ENCODE measurements at places on chromosomes 4 and X. TPM values are rescaled to one million over a fixed set of nuclear protein-coding genes. Genes with fewer than 3 reads are reported as not detected.

Gene TLR6
- total RNA-seq = 6.0 TPM

GRCh38 chrX:110397339-110397738 is 38.7 kb downstream of the RTL9 start:
- DNase-seq = no peak

DNA sequence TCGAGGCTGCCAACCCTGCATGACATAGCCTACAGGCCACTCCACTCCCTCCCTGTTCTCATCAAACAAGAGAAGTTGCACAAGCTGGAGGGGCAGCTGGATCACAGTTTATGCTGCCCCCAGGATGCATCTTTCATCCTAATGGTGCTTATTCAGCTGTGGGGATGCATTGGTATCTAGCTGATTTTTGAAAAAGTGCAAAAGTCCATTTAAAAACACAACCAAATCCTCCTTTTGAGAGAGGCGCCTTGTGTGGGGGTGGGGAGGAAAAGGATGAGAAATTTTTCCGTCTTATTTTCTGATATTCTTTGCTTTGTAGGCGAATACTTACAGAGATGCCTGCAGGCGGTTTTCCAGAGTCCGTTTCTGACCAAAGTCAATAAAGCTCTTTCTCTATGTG is 276.4 kb upstream of the BOD1L1 start:
- no peak for DNase-seq

DNA sequence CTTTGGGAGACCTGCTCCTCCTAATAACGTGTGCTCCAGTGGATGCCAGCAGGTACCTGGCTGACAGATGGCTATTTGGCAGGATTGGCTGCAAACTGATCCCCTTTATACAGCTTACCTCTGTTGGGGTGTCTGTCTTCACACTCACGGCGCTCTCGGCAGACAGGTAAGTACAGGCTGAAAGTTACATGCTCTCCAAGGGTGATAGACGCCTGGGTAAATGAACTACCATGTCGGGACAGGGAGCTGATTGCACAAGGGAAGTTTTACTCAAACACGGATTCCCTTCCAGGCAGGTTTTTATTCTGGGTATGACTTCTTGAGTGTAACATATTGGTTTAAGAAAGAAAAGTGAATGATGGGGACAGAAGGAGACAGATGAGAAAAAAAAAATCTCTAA is 836 bp downstream of the GRPR start:
- no peak for DNase-seq

GRCh38 chr4:10182446-10183424 is 66.1 kb upstream of the WDR1 start:
- no peak for DNase-seq

DNA sequence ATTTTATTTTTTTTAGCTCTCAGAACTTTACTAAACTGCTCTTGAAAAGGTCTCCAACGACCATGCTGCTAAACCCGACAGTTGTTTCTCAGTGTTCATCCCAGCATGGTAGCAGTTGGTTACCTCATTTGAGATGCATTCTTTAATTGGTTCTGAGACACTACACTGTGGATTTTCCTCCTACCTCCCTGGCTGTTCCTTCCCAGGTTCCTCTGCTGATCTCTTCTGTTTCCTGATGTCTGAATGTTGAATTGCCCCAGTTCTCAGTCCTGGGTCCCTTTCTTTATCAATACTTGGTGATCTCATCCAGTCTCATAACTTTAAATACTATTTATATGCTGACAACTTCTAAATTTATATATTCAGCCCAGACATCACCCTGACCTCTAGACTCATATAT is 19.1 kb upstream of the TMEM165 start:
- no peak for DNase-seq
